T-helper 22 cell (primary cell): ENCODE measurements at places on chromosomes 5 and 9.

DNA sequence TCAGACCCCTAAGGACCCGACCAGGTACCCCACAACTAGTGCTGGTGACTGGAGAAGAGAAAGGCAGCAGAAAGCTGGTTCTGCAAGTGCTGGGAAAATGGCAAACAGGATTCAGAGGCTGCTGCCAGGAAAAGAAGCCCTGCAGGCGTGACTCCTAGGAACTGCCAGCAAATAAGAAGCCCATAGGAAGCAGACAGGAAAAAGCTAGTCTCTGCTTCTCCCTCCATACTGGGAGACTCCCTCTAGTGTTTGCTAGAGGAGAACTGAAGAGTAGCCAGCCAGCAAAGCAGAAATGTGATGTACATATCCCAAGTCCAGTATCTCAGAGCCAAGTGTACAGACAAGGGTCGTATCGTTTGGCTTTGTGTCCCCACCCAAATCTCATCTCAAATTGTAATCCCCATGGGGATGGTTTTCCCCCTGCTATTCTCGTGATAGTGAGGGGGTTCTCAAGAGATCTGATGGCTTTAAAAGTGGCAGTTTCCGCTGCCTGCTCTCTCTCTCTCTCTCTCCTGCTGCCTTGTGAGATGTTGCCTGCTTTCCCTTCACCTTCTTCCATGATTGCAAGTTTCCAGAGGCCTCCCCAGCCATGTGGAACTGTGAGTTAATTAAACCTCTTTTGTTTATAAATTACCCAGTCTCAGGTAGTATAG, 38.1 kb upstream of the TUSC1 start:
- no peak for DNase-seq

- no peak for DNase-seq
Observed at GRCh38 chr5:89595056-89595455, 712.1 kb upstream of the MEF2C start.

- no peak for DNase-seq
Observed at GRCh38 chr9:34719021-34719768, 9.3 kb upstream of the CCL21 start.

GRCh38 chr9:88808019-88808656, 183.1 kb upstream of the S1PR3 start:
- no peak for DNase-seq

- DNase-seq: no peak
Observed at GRCh38 chr9:4180907-4181605, 118.8 kb downstream of the GLIS3 start.

- DNase-seq: no peak
Observed at GRCh38 chr5:124477577-124477976, 268.9 kb downstream of the ZNF608 start.

DNA sequence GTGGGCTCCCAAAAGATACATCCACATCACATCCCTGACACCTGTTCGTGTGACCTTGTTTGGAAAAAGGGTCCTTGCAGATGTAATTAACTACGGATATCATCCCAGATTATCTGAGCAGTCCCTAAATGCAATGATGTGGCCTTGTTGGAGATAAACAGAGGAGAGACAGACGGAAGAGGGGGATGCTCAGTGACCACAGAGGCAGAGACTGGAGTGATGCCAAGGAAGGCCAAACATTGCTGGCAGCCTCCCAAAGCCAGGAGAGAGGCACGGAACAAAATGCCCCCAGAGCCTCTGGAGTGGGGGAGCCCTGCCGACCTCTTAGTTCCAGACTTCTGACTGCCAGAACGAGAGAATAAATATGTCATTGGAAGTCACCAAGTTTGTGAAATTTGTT, 15.0 kb upstream of the VAV2 start:
- DNase-seq: no peak

DNA sequence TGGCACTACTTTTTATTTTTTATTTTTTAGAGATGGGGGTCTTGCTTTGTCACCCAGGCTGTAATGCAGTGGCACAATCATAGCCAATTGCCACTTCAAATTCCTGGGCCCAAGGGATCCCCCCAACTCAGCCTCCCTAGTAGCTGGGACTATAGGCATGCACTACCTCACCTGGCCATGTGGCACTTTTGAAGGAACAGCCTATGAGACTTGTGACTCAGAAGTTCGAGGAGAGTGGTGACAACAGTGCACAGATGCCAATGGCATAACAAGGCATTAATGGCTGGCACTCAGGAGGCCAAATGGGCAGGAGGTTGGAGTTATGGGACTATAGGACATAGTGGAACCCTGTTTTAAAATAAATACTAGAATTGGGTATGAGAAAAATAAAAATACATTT, 33.7 kb downstream of the ANKRD31 start:
- DNase-seq: no peak
